HCT116 (cell line): ENCODE measurements at places on chromosomes 3 and 15. TPM values are rescaled to one million over a fixed set of nuclear protein-coding genes. Genes with fewer than 3 reads are reported as not detected.

DNA sequence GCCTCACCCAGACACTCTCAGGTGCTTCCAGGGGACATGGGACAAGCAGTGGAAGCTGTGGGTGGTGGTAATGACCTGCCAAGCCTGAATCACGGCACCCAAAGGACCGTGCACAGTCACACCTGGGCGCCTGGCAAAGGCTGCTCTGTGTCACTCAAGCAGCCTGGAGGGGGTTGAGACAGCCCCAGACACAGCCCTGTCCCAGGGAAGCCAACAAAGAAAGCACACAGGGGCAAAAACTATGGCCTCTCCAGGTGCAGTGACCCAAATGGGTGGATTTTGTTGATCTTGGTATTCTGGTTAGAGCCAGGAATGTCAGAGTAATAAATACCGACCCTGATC lies 15.0 kb upstream of the OCA2 start:
- no peak for DNase-seq

- DNase-seq, result no peak
Observed at GRCh38 chr3:179544981-179545645, 17.6 kb upstream of the ACTL6A start.

- DNase-seq, result no peak
Observed at GRCh38 chr3:51710631-51711351, 3.9 kb downstream of the GRM2 start.

GRCh38 chr3:36525115-36525801 lies 145.0 kb downstream of the STAC start:
- no peak for DNase-seq

DNA sequence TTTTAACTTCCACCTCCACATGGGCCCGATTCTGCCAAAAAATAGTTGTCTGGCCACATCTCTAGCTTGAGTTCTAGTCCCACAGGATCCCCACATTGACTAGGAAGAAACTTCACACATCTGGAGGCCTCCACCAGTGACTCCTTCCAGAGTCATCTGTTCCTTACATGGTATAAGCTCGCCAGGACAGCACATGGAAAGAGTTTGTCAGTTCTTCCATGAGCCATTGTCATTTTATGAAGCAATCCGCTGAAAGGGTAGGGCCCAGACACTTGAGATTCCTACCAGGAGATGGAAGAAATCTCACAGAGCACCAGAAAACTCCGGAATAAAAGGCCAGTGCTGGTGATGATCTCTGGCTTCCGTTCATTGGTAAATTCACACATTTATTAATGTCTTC lies 350.5 kb upstream of the ICE2 start:
- no peak for DNase-seq

- no peak for DNase-seq
Observed at GRCh38 chr15:73069109-73069508, 16.8 kb downstream of the NEO1 start.

DNA sequence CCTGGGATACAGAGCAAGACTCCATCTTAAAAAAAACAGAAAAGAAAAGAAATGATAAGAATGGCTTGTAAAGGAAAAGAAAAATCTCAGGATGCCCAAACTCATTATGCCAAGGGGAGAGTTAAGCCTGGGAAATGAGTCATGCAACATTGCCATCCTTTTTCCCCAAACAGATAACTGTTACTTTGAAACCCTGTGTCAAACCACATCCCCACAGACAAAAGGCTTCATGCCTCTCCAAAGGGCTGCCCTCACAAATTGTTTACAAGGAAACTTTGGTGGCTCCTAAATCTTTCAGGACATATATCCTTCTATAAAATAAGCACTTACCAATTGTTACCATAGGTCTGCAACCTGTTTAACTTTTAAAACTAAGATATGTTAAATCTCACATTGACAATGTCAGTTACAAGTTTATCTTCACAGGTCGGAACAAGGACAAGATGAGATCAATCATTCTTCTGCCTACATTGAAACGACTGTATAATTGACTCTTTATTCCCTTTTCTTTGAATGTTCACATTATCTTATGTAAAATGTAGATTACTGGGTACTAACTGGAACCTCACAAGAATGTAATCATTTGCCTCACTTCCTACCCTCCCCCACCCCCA lies 18.6 kb upstream of the SENP7 start:
- no peak for DNase-seq

- no peak for DNase-seq
Observed at GRCh38 chr3:83514130-83514914, 1444.5 kb upstream of the CADM2 start.

GRCh38 chr3:14725564-14726440 lies 50.9 kb downstream of the C3orf20 start:
- no peak for DNase-seq

DNA sequence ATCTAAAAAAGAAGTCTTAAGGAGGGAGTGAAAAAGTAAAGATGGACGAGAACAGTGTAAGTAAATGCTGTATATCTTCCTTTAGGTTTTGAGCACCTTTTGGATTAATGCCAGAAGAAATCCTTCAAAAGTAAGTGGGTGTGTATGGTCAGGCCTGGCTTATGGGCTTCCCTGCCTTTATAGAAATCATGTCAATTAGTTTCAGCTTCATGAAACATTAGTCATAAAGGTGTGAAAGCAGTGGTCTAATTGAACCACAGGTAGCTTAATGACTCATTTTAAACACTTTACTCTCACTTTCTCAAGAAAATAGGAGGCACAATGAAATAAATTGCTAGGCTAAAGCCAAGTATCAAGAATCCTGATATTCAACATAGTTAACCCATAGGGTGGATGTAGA lies 467.4 kb upstream of the DPPA4 start:
- peak; percentile 84 for DNase-seq

- DNase-seq, result no peak
Observed at GRCh38 chr3:152519376-152519775, 250.6 kb downstream of the MBNL1 start.

DNA sequence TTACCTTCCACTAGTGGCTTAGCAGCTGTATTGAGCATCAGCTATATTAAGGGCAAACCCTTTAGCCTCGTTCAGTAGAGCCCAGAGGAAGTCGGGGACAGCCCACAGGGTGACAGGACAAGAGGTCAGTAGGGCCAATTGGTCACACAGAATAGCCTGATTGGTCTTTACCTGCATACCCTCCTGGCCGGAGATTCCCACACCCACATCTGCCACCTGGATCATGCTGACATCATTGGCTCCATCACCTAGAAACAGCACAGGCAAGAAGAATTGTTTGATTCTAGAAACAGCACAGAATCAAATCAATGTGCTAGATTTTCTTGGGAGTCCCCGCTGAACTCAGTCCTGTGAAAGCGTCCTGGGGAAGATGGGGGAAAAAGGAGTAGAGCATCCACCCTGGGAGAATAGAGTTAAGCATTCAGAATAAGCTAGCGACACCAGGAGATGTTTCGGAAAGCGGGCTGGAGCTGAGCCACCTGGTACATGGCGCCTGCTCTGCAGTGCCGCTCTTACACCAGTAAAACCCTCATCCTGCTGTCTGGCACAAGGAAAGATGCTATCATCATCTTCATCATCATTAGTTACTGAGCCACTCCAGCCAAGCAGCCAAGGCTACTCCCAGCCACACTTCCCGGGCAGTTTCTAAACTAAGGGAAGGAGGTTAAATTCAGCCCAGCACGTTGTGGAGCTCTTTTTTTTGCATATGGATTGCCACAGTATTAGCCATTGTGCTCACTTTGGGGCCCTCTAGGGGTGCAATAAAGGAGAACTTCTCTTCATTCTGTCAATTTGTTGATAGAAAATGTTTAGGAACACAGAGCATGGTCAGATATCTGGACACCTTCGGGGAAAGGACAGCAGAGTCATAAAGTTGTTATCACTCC lies 171.3 kb downstream of the ATP10A start:
- no peak for DNase-seq

- DNase-seq, result no peak
Observed at GRCh38 chr3:126685493-126685892, 18.5 kb upstream of the CHCHD6 start.

- no peak for DNase-seq
Observed at GRCh38 chr3:50481992-50482391, 21.4 kb downstream of the CACNA2D2 start.

DNA sequence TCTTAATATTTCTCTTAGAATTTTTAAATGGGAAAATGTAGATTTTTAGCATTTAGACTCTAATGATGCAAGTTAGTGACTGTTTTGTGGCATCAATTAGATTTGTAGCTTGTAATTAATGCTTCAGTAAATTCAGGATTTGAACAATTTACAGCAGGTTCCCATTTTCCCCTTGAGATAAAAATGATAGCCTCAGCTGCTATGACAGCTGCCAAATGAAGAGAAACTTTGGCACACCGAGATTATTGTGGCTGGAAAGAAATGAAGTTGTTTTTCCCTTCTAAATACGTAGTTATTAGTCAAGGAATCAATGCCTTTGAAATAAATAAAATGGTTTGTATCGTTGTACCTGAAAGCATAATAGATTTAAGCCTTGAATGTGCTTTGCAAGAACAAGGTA lies 206.4 kb upstream of the P2RY1 start:
- no peak for DNase-seq

DNA sequence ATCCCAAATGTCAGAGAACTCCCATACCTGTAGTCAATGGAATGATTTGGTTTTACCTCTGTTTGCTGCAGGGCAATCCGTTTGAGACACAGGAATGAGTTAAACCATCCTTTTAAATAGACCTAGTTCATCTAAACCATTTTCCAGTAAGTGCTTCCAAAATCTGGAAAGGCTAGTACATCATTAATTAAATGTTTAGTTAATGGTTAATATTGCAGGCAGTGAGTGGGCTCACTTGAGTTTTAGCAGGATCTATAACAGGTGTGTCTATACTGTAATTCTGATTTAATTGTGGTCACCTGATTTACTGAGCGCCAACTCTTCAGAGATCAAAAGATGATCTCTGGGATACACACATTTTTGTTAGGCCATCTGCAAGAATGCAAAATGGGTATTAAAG lies 353.9 kb upstream of the ROPN1 start:
- DNase-seq, result no peak

- DNase-seq, result no peak
Observed at GRCh38 chr3:9247361-9247940, 2.0 kb downstream of the SRGAP3 start.

DNA sequence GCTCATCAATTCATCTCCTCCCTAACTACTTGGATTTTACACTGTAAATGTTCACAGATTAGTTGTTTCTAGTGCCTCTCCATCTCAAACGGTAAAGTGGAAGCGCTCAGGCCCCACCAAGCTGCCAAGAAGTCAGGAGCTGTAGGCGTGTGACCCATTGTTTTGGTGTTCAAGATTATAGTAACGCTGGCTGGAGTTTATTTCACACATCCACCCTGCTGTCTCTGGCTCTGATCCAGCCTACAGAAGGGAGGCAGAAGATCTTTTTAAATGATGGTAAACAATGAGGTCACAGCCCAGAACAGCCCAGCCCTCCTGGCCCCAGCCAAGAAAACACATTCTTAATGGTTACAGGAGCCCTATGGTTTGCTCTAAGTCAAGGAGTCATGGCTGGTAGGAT lies 25.7 kb upstream of the GALNT15 start:
- no peak for DNase-seq

- DNase-seq, result no peak
Observed at GRCh38 chr3:192890347-192891335, 27.0 kb downstream of the MB21D2 start.

GRCh38 chr3:53244271-53244670 lies 11.6 kb downstream of the TKT start:
- no peak for DNase-seq

- DNase-seq, result no peak
Observed at GRCh38 chr3:43120937-43121336, 15.1 kb upstream of the POMGNT2 start.

DNA sequence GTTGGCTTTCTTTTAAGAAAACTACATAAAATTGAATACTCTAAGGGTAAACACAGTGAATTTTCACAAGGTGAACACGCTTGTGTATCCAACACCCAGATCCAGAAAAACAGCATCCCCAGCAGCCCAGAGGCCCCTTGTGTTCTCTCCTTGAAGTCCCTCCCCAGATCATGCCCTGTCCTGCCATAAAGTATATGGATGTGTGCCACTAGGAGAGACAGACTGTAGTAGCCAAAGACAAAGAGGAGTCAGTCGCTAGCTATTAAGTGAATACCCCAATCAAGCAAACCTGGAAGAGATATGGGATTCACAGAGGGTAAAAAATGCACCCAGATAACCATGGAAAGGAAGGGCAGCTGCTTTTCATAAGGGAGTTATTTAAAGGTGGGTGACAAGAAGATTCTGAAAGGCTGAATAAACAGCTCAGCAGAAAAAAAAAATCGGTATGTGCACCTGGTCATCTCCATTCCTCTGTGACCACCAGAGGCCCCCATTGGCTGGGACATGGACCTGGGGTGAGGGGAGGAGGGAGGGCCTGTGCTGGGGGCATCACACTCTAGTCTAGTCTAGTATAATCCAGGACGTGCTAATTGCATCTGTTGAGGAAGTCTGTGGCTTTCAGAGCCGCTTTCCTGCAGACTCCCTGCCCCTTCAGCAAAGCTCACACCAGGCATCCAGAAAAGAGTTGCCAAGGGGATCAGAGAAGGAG lies 167.3 kb upstream of the NDN start:
- DNase-seq, result no peak

DNA sequence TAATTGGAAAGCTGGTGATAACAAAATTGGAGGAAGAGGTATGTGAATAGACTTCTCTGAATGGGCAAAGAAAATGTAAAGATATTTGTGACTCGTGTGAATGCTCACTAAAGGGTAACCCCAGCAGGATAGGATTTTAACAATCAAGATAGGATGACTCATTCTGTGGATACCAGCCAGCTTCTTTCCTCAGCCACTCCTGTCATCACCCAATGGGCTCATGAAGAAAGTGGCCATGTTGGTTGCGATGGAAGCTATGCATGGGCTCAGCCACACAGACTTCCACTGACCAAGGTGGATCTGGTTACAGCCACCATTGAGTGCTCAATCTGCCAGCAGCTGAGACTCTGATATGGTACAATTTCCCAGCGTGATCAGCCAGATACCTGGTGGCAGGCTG lies 40.9 kb downstream of the STRIT1 start:
- DNase-seq, result no peak

GRCh38 chr3:146161663-146162002 lies 649 bp upstream of the PLOD2 start:
- DNase-seq, result no peak

GRCh38 chr15:98923171-98923570 lies 84.4 kb downstream of the PGPEP1L start:
- DNase-seq, result no peak

C2CD4A gene
- total RNA-seq, result not detected

ACP3 gene
- 0.79 TPM for total RNA-seq

XRN1 gene
- total RNA-seq, result 21.3 TPM

DIPK2A gene
- total RNA-seq, result 11.0 TPM

SLC9A9 gene
- 0.20 TPM for total RNA-seq

BNC1 gene
- total RNA-seq, result not detected
